ENCODE measurements at places on chromosomes 5 and 9.

GRCh38 chr9:105693435-105694189 is 729 bp upstream of the TMEM38B start:
- no peak for DNase-seq

DNA sequence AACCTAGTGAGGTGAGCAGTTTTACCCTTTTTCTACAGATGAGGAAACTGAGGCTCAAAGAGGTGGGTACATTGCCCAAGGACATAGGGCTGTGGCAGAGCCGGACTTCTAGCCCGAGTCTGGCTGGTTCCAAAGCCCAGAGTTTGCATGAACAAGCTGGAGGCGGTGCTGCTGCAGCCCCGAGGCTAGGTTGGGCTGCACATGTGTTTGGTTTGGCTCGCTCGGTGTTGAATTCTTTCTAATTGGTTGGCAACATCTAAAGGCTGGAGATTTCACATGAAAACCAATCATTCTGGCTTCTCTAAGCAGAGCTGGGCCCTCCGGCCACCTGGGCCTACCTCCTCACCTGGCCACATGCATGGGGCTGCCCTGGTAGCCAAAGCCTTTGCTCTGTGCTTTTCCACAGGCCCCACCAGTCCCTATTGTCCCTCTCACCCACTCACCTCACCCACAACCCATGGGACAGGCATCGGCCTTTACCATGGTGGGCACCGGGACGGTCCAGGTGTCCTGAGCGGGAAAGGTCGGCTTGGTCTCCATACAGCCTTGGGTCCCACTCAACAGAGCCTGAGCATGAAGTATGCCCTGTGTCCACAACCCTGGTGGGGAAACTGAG is 262.3 kb downstream of the NSG2 start:
- no peak for DNase-seq

DNA sequence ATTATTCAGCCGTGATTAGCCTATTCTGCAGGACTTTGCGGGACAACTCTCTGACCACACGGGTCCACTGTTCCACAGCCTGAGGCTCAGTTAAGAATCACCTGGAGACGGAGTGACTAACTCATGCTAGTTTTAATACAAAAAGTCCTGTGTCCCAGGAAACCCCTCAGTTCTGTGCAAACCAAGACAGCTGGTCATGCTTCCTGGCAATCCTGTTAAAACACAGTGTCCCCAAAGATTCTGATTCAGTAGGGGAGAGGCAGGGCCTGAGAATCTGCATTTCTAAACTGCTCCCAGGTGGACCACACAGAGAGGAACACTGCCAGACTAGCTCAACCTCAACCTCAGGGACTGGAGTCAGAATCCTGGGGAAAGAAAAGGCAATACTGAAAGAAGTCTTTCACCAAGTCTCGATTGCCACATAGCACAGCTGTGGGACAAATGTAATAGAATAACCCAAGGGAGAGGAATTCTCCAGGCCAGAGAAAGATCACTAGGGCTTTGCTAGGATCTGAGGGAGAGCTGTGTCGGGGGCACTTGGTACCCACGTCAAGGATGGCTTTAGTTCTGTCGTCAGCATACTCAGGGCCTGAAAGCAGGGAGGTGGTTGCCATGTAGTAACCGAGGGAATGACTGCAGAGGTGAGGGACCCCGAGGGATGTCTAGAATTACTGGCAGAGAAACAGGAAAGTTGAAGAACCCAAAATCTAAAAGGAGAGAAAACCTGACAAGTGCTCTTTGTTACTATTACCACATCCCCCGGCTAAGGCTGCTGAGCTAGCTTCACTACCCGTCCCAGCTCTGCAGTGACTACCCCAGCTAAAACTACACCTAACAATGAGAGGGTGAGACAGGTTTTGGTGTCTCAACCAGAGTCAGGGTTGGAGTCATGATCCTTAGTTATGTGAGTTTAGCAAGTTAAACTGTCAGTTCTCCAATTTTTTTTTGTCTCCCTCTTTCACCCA is 8.6 kb downstream of the SUSD1 start:
- DNase-seq = no peak

DNA sequence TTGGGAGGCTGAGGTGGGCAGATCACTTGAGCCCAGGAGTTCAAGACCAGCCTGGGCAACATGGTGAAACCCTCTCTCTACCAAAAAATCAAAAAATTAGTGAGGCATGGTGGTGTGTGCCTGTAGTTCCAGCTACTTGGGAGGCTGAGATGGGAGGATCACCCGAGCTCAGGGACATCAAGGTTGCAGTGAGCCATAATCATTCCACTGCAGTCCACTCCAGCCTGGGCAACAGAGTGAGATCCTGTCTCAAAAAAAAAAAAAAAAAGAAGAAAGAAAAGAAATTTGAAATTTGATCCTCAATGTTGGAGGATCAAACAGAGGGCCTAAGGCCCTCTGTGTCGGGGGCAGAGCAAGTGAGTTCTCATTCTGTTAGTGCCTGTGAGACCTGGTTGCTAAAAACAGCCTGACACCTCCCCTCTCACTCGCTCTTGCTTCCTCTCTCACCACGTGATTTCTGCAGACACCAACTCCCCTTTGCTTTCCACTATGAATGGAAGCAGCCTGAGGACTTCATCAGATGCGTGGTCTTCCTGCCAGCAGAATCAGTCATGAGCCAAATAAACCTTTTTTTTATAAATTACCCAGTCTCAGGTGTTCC is 8.4 kb upstream of the GOLPH3 start:
- DNase-seq = no peak

DNA sequence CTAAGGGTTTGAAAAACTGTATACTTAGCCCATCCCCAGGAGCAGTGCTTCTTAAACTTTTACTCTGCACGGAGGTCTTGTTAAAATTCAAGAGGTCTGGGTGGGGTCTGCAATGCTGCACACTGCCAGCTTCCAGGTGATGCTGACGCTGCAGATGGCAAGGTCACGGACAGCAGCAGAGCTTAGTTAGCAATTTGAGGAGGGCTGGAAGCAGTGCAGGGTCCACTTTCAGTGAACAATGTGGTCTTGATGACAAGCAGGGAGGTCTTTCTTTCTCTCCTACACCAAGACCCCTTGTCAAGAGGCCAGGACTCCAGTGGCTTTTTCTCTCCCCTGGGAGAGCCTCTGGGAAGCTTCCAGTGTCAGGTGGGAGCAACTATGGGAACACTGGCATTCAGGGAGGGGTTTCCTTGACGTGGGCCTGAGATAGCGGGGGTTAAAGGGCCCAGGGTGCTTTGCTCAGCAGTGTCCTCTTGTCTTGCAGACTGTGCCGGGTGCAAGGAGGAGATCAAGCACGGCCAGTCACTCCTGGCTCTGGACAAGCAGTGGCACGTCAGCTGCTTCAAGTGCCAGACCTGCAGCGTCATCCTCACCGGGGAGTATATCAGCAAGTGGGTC is 65.0 kb upstream of the AFAP1L1 start:
- DNase-seq = no peak
